ENCODE measurements at places on chromosomes 6 and 20.

GRCh38 chr20:24328901-24329300 is 140.5 kb upstream of the SYNDIG1 start:
- H3K4me1 ChIP-seq, result no peaks in the 10 kb centered on the region
- no peaks in the 10 kb centered on the region for H3K27me3 ChIP-seq
- no peaks in the 10 kb centered on the region for H3K36me3 ChIP-seq
- no peak overlapping the region for H3K4me3 ChIP-seq
- DNase-seq, result no peak
- H3K27ac ChIP-seq, result no peak overlapping the region

DNA sequence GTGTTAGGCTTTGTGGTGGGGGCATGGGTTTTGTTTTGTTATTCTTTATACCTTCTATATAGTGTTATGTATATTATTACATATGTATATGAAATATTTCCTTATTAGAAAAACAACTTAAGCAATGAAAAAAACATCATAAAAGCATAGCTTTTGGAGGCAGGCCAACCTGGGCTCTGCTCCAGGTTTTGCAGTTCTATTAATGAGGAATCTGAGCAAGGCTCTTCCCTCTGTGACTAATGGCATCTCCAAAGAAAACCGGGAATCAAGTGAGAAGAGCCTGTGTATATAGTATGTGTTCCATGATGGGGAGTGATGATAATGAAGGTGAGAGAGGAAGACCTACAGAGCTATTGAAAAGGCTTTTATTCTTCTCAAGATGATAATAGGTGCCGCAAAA is 291.1 kb downstream of the CLIC5 start:
- H3K27ac ChIP-seq, result no peak overlapping the region
- no peaks in the 10 kb centered on the region for H3K4me1 ChIP-seq
- H3K36me3 ChIP-seq, result no peaks in the 10 kb centered on the region
- no peaks in the 10 kb centered on the region for H3K27me3 ChIP-seq

DNA sequence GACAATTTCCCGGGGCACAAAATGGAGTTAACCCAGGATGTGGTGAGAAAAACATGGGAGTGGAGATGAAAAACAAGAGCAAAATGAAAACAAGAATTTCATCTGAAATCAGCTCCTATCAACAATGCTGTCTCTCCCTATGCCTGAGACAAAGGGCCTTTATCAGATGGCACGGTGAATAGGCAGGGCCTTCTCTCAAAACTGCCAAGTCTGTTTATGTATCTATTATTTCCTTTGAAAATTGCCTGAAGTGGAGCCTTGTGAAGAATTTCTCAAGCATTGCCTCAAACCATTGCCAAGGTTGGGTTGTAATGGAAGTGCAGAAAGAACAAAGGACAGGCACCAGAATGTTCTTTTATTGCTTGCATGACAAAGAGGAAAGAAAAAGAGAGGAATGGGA is 74.7 kb downstream of the BTBD3 start:
- H3K4me1 ChIP-seq, result no peaks in the 10 kb centered on the region
- H3K36me3 ChIP-seq, result no peaks in the 10 kb centered on the region
- DNase-seq, result no peak
- no peak overlapping the region for H3K27ac ChIP-seq

DNA sequence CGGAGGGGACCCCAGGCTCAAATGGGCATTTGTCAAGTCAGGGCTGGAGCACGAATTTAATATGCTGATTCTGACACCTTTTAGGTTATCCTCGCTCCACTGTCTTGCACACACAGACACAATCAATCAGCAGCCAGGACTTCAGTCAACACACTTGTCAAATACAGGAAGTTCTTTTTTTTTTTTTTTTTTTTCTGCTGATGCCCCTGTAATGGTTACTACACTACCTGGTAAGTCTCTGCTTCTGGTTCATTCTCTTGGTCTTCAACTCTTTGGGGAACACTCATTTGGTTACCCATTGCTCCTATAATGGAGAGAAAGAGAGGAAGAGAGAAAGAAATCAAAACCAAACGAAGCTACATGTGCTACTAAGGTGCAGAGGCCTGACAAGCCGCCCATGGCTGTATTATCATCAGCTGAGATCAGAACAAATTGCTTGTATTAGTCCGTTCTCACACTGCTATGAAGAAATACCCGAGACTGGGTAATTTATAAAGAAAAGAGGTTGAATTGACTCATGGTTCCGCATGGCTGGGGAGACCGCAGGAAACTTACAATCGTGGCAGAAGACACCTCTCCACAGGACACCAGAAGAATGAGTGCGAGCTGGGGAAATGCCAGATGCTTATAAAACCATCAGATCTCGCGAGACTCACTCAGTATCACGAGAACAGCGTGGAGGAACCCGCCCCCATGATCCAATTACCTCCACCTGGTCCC is 11.8 kb downstream of the BCAS1 start:
- H3K4me1 ChIP-seq, result no peaks in the 10 kb centered on the region
- H3K36me3 ChIP-seq, result no peaks in the 10 kb centered on the region
- H3K27me3 ChIP-seq, result no peaks in the 10 kb centered on the region
- H3K27ac ChIP-seq, result no peak overlapping the region

GRCh38 chr6:17621003-17621402 is 20.9 kb downstream of the FAM8A1 start:
- DNase-seq, result no peak
- peaks cover 5% of the 10 kb centered on the region for H3K36me3 ChIP-seq
- no peak overlapping the region for H3K4me3 ChIP-seq
- H3K27me3 ChIP-seq, result no peaks in the 10 kb centered on the region
- no peaks in the 10 kb centered on the region for H3K4me1 ChIP-seq

GRCh38 chr6:68333442-68333841 is 301.6 kb upstream of the ADGRB3 start:
- no peaks in the 10 kb centered on the region for H3K36me3 ChIP-seq
- H3K4me3 ChIP-seq, result no peak overlapping the region
- H3K27me3 ChIP-seq, result no peaks in the 10 kb centered on the region
- no peak overlapping the region for H3K27ac ChIP-seq
- H3K4me1 ChIP-seq, result no peaks in the 10 kb centered on the region

GRCh38 chr6:38163186-38164130 is 343.9 kb downstream of the ZFAND3 start:
- no peak overlapping the region for H3K4me3 ChIP-seq
- peaks cover 4% of the 10 kb centered on the region for H3K4me1 ChIP-seq
- H3K27me3 ChIP-seq, result no peaks in the 10 kb centered on the region
- no peak for DNase-seq
- H3K27ac ChIP-seq, result no peak overlapping the region

GRCh38 chr6:82995066-82995465 is 70.6 kb downstream of the UBE3D start:
- H3K4me3 ChIP-seq, result no peak overlapping the region
- no peaks in the 10 kb centered on the region for H3K27me3 ChIP-seq
- H3K27ac ChIP-seq, result no peak overlapping the region
- H3K4me1 ChIP-seq, result no peaks in the 10 kb centered on the region
- DNase-seq, result no peak

DNA sequence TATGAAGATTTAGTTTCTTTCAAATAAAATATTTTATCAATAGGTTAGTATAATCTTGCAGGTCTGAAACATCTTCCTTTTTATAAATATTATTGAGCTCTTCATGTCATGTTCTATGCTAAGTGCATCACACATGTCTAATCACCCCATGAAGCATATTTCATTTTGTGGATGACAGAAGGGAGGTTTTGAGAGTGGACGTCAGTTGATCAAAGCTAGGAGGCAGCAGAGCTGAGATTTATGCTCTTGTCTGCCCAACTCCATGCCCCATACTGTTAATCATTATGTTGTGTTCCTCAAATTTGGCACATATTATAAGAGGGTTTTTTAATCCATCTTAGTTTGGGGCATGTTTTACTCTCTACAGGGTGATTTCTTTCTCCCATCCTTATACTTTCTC is 22.7 kb downstream of the DSE start:
- H3K4me3 ChIP-seq, result no peak overlapping the region
- H3K27ac ChIP-seq, result no peak overlapping the region
- no peak for DNase-seq
- no peaks in the 10 kb centered on the region for H3K36me3 ChIP-seq
- H3K4me1 ChIP-seq, result no peaks in the 10 kb centered on the region

- no peak overlapping the region for H3K27ac ChIP-seq
- no peak overlapping the region for H3K4me3 ChIP-seq
- H3K27me3 ChIP-seq, result no peaks in the 10 kb centered on the region
These were observed 8.5 kb downstream of the ETV7 start for GRCh38 chr6:36378936-36379335.

DNA sequence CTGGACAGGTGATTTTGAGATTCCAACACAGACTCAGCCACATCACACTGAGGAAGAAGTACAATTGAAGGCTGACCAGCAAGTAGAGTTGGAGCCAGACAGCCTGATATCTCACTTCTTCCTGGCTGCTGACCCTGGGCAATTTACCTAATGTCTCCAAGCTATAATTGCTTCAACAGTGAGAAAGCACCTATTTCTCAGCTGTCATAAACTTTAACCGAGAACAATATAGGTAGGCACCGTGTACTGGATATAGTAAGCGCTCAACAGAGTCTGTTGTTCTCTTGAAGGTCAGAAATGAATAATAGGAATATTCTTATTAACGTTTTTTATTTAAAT is 28.3 kb downstream of the STX7 start:
- no peak for DNase-seq
- H3K4me3 ChIP-seq, result no peak overlapping the region
- H3K36me3 ChIP-seq, result no peaks in the 10 kb centered on the region
- H3K4me1 ChIP-seq, result no peaks in the 10 kb centered on the region
- no peaks in the 10 kb centered on the region for H3K27me3 ChIP-seq

Data from iPS DF 6.9 (cell line).